AG08396 (cell line): ENCODE measurements at places on chromosomes 4 and X.

- no peak for DNase-seq
These were observed 24.0 kb downstream of the PCGF3 start for GRCh38 chr4:729336-730315.

DNA sequence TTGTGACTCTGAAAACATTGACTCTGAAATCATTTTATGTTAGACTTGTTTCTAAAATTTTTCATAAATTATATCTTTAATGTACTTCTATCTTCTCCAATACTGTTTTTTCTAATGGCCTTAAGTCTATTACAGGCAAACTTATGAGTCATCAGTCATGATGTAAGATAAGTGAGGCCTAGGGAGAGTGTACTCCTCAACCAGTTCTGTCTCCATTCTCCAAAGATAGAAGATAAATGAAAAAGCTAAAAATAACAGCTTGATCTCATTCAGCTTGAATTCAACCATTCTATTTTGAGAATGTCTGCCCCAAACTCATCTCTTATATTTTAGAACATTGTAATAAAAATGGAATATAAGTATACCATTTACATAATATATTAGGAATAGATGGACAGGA lies 34.5 kb downstream of the STBD1 start:
- DNase-seq: peak; percentile 31

- peak; percentile 6 for DNase-seq
These were observed 28.6 kb downstream of the MAGEB1 start for GRCh38 chrX:30275498-30275897.

DNA sequence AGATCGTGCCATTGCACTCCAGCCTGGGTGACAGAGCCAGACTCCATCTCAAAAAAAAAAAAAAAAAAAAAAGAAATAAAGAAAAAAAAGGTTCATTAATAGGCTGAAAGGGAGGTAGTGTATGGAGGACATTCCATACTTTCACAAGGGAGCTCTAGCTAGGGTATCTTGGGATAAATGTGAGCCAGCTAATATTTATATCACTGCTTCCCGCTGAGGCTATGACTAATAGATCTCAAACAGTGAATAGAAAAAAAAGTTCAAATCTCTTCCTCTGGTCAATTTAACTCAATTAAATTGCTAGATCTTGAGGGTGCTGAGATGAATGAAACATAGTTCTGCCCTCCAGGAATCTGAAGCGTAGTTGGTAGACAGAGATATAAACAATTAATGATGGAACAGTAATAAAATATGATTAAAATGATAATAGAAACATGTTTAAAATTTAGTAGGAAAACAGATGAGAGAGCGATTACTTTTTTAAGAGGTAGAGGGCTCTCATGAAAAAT lies 55.7 kb upstream of the SHISA3 start:
- DNase-seq: peak; percentile 40

DNA sequence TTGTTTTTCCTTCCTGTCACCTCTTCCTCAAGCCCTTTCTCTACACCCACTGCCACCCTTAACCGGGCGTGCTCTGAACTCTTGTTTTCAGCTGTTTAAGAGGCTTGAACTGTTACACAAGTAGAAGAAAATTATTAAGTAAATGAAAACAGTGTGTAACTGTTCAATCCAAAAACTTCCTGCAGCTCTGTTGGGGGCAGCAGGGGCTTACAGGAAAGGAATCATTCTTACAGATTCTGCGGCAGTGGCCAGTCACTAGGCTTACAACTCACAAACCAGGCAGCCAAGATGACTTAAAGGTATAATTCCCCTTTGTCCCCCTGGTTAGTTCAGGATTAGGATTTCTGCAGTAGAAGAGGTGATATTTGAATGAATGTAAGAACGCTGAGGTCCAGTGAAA lies 70.2 kb upstream of the ETNPPL start:
- no peak for DNase-seq

DNA sequence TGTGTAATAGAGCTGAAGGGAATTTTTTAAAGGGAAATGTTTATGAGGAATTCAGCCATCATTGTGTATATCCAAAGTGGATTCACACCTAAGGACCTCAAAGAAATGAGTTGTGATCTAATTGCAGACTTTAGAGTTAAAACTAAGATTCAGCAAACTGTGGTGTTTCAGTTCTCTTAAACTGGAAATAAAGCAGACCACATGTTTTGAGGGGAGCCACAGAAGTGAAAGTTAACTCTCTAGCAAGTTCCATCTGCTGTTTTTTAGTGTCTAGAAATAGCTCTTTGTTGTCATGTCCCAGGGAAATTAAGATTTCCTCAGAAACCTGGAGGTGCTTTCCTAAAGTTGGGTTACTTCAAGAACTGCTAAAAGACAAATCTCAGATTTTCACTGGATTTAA lies 97.3 kb upstream of the DDX3X start:
- DNase-seq: no peak

DNA sequence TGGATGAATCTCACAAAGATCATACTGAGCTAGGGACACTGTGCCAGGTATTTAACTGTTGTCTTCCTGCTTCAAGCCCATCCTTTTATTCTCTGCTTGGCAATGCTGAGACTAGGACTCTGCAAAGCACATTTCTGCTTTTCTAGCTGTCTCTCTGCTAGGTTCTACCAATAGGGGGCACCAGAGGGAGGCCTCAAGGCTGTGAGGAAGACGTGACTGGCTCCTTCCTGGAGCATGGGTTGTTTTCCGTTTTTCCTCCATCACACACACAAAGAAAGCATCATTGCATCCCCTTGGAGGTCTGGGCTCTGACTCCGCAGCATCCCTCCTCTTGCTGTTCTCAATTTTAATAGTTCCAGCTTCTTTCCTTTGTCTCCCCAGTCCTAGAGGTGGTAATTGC lies 10.9 kb upstream of the DCTD start:
- no peak for DNase-seq

- DNase-seq: no peak
These were observed 188.0 kb upstream of the RPL34 start for GRCh38 chr4:108432418-108432817.

GRCh38 chr4:158315706-158316105 lies 105.4 kb downstream of the TMEM144 start:
- peak; percentile 30 for DNase-seq

DNA sequence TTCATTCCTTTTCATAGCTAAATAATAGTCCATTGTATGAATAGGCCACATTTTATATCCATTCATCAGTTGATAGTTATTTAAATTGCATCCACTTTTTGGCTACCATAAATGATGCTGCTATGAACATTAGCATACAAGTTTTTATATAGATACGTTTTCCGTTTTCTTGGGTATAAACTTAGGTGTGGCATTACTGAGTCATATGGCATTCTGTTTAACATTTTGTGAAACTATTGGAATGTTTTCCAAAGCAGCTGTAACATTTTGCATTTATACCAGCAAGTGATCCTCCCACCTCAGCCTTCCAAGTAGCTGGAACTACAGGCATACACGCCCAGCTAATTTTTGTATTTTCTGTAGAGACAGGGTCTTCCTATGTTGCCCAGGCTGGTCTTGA lies 26.3 kb downstream of the CLDN2 start:
- DNase-seq: no peak

DNA sequence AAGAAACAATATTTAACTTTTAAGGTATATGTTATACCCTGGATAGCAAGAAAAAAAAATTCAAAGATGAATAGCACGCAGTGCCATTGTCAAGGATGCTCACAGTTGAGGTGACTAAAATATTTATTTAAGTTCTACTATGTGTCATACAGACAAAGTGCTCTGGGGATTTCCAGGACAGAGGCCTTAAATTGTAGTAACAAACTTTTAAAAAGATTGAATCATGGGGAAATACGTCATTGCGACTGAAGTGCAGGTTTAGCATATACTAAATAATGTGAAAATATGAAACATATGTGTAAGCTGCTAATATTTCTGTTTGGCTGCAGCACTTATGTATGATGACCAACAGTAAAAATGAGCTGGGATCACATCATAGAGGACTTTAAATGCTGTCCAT lies 748.0 kb upstream of the PCDH7 start:
- no peak for DNase-seq

DNA sequence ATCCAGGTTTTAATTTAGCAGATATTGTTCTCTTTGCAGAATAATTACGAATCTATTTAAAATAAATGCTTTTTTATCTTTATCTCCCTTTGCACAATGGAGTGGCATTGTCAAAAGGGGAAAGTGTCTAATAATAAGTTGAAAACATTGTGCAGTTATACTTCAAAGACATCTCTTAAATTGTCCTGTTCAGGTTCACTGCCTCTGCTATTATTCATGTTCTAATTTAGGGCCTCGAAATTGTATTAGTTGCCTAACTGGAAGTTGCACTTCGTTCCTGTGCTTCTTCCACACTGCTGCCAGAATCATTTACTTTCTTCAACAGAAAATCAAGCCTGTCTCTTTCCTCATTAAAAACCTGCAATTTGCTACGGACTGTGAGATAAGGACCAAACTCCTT lies 150.5 kb upstream of the SPRY1 start:
- DNase-seq: no peak

GRCh38 chrX:14832586-14832985 lies 40.3 kb downstream of the FANCB start:
- DNase-seq: no peak

GRCh38 chr4:52408471-52408870 lies 250.6 kb downstream of the USP46 start:
- DNase-seq: no peak

GRCh38 chrX:47831788-47832187 lies 4.9 kb upstream of the ZNF81 start:
- DNase-seq: peak; percentile 34

- DNase-seq: no peak
These were observed 138.4 kb downstream of the COL25A1 start for GRCh38 chr4:109164011-109164410.

DNA sequence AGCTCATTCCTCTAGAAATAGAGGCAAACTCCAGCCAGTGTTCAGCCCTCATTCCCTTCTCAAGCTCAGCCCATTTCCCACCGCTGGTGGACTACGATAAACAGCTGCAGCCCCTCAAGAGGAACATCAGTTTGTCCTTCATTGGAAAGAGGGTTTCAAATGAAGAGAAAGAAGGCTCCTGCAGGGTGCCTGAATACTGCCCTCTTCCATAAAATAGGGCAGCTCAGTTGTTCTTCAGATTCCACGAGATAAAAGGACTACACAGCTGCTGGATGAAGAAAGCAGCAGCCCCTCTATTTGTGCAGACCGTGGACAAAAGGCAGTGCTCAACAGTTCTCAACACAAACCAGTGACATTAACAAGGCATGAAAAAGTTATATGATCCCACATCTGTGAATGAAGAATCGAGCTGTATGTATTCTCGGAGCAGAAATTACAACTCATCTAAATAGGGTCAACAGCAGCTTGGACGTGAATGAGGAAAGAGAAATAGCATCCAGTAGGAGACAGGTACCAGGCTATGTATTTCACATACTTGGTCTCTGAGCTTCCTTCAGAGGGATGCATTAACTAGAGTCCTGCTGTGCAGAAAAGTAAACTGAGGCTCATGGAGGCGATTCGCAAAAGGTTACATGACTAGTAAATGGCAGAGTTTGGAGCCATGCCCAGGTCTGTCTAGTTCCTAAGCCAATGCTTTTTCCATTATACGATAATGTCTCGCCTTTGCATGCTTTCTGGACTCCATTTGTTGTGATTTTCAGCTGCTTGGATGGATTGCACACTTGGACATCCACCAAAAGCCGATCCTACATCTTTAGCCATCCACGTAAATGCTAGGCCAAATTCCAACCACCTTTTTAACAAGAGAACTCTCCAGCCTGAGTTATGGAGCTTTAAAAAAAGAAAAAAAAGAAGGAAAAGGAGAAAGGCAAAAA lies 301.2 kb upstream of the PPARGC1A start:
- no peak for DNase-seq

DNA sequence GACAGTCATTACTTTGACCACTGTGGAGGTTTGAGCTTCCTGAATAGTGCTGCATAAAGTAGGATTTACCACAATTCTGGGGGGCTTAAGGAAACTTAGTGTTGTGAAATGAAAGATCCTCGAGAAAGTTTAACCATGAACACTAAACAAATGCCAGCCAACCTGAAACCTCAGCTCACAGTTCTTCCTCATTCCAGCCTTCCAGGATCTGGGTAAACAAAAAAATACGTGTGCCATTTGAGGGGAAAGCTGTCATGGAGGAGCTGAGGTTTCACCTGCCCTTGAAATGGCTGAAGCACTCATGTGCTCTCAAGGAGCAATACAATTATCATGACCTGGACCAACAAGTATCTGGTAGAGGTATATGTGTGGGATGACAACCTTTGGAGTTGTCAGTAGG lies 142.7 kb downstream of the NPNT start:
- no peak for DNase-seq

DNA sequence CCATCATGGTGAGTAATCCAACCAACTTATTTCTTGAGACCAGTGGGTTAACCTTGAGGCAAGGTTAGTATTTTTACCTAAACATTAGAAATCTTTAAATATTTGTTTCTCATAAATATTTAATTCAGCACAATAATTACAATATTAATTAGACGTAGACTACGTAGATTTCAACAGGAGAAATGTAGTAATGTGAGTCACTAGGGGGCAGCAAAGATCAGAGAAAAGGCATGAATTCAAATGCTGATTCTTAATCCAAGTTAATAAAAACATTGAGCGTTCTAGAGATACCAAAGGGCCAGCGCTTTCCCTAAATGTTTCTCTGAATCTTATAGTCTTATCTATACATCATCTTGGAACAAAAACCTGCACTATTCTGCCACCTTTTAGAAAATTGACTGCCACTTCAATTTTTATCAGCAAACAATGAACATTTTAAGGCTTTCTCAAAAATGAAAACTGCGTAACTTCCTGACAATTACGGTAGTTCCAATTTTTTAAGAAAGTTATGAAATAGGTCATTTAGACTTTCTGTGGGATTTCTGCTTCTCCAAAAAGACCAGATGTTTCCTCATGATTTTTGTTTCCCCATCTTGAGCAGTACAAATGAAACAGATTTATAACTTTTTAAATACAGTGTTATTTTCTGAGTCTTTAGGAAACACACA lies 180.7 kb downstream of the GASK1B start:
- no peak for DNase-seq

GRCh38 chr4:54065282-54066087 lies 1.1 kb upstream of the CHIC2 start:
- DNase-seq: no peak
